ENCODE measurements at places on chromosomes 2 and 18.
A peak's percentile ranks its signal among the peaks of the same experiment; 100 is the strongest.

DNA sequence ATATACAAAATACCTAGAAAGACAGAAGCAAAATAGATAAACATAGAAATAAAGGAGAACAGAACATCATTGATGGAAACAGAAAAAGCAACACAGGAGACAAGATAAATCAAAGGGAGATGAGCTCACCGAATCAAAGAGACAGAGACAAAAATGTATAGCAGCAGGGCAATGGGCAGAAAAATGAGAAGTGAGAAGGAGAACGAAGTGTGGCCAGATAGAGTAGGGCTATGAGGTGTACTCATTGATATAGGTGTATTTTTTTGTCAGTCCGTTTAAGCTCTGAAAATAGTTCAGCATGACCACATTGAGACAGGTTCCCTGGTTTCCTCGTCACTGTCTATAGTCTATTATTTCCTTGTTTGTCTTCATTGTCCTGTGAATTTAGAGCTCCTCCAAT lies 55.1 kb downstream of the SP100 start:
- peaks cover 82% of the 10 kb centered on the region for H3K36me3 ChIP-seq
- peak overlapping the region; percentile 85 for H3K27ac ChIP-seq
- no peak overlapping the region for H3K4me3 ChIP-seq
- no peak for DNase-seq
- H3K4me1 ChIP-seq, result peaks cover 38% of the 10 kb centered on the region

GRCh38 chr18:3380384-3380961 lies 69.5 kb upstream of the TGIF1 start:
- no peaks in the 10 kb centered on the region for H3K36me3 ChIP-seq
- H3K27me3 ChIP-seq, result peaks cover 6% of the 10 kb centered on the region
- H3K27ac ChIP-seq, result no peak overlapping the region

- peaks cover 2% of the 10 kb centered on the region for H3K27me3 ChIP-seq
- DNase-seq, result peak; percentile 56
- no peak overlapping the region for H3K27ac ChIP-seq
- H3K36me3 ChIP-seq, result no peaks in the 10 kb centered on the region
- peaks cover 3% of the 10 kb centered on the region for H3K4me1 ChIP-seq
These were observed 25.3 kb upstream of the STAM2 start for GRCh38 chr2:152200565-152201465.

DNA sequence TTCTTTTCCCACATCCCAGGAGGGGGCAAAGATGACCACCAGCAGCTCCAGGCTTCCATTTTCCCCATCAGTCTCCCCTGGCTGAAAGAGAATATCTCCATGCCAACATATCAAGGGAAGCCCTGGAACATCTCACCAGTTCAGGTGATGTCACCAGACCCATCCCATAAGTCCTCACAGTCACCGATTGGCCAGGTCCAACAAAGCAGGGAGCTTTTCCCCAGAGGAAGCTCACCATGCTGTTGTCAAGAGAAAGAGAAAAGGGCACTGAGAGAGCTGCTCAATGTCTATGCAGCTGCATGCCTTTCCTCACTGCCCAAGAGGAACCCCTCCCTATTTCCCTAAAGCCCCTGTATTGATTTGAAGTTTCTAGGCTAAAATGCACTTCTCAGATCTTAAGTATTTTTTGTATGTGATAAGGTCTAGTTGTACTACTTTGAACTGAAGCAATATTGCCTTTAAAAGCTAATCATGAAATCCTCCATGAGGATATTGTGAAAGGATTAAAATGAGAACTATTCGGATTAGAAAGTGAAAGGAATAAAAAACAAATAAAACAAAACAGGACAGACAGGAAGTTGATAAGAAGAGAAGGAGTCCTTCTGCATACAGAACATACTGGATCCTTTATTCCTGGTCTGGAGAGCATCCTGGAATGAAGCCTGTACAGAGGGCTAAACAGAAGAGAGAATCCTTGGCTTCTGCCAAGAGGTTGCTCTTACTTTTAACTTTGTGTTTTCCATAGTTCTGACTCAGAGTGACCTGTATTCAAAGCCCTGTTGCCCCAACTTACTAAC lies 45.2 kb upstream of the CTIF start:
- no peak for DNase-seq
- H3K27ac ChIP-seq, result no peak overlapping the region
- no peaks in the 10 kb centered on the region for H3K4me1 ChIP-seq
- H3K27me3 ChIP-seq, result peaks cover 21% of the 10 kb centered on the region

- DNase-seq, result no peak
- H3K36me3 ChIP-seq, result no peaks in the 10 kb centered on the region
- H3K27ac ChIP-seq, result peak overlapping the region; percentile 26
- H3K4me3 ChIP-seq, result peak overlapping the region; percentile 1
These were observed 88.4 kb downstream of the EHD3 start for GRCh38 chr2:31322371-31322770.
